Hypothalamus (tissue), 51 donors: ENCODE measurements at places on chromosomes 2 and 18.

DNA sequence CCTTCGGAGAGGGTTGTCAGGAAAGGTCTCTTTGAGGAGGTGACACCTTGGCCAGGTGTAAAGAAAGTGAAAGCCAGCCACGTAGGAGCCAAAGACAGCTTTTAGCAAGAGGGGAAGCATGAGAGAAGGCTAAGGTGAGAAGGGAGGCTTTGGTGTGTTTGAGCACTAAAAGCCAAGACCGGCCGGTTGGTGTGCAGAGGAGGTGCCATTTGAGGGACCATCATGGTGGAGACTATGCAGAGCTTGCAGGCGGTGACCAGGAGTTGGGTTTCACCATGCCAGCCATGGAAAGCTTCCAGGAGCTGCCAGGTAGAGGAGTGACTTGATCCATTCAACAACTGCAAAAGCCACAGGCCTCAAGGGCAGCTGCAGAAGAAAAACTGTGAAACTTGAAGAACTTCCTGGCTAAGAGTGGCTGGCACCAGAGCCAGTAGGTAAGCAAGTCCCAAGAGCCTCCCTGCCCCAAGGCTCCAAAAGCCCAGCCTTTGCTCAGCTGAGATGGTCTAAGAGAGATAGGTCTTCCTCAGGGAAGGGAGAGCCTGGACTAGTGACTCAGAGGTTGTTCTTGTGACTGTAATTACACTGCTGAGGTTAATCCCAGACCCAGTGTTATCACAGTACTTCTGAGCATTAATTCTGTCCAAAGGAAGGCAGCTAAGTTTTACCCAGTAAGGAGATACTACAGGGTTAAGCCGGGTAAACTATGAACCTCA, 319.0 kb downstream of the BCL11A start:
- no peak for DNase-seq

GRCh38 chr2:197242719-197243118, 67.9 kb downstream of the ANKRD44 start:
- no peak for DNase-seq

GRCh38 chr18:63410792-63411191, 11.5 kb downstream of the VPS4B start:
- DNase-seq: no peak

GRCh38 chr18:48542513-48543181, 3.8 kb downstream of the CTIF start:
- DNase-seq: no peak

DNA sequence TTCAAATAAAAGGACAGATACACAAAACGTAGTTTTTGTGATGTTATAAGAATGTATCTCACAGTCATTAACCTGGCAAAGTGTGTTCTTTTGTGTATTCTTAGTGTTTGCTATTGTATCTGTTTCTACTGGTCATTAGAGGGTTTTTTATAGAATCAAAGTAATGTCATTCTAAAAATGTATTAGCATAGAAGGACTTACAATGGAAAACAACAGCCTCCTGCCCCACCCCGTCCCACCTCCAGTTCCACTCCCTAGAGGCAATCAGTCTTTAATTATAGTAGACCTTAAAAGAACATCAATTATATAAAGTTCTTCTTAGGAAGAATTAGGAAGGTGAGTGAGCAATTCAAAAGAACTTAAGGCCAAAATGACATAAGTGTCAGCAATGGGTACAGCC, 13.8 kb downstream of the DNAJC27 start:
- no peak for DNase-seq

GRCh38 chr2:144437636-144438035, 82.3 kb downstream of the ZEB2 start:
- DNase-seq: no peak

GRCh38 chr2:79862756-79863155, 349.9 kb downstream of the CTNNA2 start:
- no peak for DNase-seq

DNA sequence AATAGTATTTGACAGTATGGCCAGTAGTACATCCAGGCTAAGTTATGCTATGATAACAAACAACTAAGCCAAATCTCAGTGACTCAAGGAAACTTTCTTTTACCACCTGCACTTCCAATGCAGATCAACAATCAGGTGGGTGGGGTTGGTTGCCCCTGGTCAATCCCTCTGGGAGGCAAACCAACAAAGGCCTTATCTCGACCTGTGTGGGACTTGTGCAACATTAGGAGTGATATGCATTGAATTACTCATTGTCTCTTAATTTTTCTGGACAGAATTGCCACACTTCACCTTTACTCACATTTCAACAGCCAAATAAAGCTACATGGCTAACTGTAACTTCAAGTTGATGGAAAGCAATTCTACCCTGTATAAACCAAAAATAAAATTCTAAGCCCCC, 1049.3 kb upstream of the CDH2 start:
- no peak for DNase-seq

DNA sequence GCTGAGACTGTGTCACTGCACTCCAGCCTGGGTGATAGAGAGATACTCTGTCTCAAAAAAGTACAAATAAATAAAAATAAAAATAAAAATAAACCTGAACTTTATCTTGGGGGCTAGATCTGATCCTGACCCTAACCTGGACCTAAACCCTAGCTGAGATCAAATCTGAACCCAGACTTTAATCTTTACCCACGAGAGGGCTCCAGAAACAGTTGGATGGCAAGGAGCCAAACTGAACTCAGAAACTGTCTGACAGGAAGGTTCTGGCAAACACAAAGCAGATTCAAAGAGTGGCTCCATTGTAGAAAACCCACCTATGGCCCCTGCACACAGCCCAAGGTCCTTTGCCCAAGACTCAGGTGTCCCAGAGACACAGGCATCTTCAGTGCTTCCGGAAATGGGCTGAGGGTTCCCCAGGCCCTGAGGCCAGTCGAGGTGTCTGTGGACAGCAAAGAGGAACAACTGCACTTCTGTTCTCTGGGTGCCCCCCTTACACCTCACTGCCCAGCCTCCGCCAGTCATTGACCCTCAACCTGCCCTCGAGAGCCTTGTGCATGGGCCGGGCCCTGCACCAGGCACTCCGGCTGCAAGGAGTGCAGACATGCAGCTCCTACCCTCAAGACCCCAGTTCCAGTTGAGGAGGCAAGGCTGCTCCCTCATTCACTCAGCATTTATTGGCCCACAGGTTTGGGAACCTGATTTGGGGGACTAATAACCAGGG, 95.2 kb downstream of the TFCP2L1 start:
- no peak for DNase-seq

DNA sequence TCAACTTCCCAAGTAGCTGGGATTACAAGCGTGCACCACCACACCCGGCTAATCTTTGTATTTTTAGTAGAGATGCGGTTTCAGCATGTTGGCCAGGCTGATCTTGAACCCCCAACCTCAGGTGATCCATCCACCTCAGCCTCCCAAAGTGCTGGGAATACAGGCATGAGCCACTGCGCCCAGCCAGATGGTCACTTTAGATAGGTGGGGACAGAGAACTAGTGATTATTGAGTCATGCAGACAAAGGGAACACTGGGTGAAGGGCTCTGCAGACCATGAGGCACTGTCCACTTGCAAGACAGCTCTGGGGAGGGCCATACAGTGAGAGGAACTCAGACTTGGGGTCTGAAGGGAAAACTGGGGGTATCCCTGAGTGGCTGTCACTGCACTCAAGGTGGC, 58.4 kb upstream of the POMC start:
- DNase-seq: no peak

- DNase-seq: no peak
These were observed 818.7 kb downstream of the BCL11A start for GRCh38 chr2:59734743-59735142.

GRCh38 chr18:31129398-31130115, 27.3 kb upstream of the DSC2 start:
- DNase-seq: no peak

DNA sequence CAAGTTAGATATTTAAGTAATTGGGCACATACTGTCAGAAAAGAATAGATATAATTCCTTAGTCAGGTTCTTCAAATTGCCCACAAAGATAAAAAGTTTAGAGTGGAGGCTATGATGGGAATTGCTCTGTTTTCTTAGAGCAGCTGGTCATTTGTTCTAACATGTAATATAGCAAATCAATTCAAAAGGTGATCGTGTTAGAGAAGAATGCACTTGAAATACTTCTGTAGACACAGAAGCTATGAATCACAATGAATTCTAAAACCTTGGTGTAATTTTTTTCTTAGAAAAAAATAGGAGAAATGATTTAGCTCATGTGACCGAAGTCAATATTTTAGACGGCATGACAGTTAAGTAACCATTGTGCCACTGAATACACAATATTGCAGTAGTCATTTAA, 918.1 kb upstream of the LRATD1 start:
- no peak for DNase-seq
